Pancreas (tissue), 10 donors: ENCODE measurements at places on chromosomes 13 and 19. TPM values are rescaled to one million over a fixed set of nuclear protein-coding genes. Genes with fewer than 3 reads are reported as not detected.

DNA sequence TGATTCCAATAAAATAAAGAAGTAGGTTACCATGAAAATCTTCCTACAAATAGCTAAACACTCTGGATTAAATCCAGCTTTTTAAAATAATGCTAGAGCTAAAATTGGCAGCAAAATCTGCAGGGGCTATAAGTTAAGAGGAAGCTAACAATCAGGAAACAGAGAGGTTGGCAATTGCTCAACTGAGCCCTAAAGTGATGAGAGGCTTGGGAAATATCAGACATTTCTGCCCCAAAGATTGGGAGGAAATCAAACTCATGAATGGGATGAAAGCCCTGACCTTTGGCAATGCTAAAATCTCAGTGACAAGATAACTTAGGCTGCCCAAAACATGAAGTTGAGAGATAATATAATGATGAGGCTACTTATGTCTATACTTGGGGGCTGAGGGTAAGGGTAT lies 1437.9 kb downstream of the EFNB2 start:
- no peaks in the 10 kb centered on the region for H3K36me3 ChIP-seq
- no peak for DNase-seq
- H3K4me3 ChIP-seq = no peak overlapping the region
- no peak overlapping the region for H3K27ac ChIP-seq
- H3K4me1 ChIP-seq = no peaks in the 10 kb centered on the region

- H3K27ac ChIP-seq = no peak overlapping the region
- no peak overlapping the region for H3K4me3 ChIP-seq
- H3K36me3 ChIP-seq = no peaks in the 10 kb centered on the region
Measured at GRCh38 chr13:101690871-101691270, 238.4 kb downstream of the ITGBL1 start.

Gene ZNF491
- 0.98 TPM for total RNA-seq

Gene CTXN1
- total RNA-seq = 5.1 TPM

GRCh38 chr13:104983601-104984000 lies 1551.9 kb downstream of the EFNB2 start:
- H3K27me3 ChIP-seq = no peaks in the 10 kb centered on the region
- no peaks in the 10 kb centered on the region for H3K4me1 ChIP-seq
- no peak for DNase-seq
- no peak overlapping the region for H3K27ac ChIP-seq
- no peak overlapping the region for H3K4me3 ChIP-seq

Gene KASH5
- total RNA-seq = 2.6 TPM

- H3K4me1 ChIP-seq = no peaks in the 10 kb centered on the region
- no peak overlapping the region for H3K27ac ChIP-seq
- H3K36me3 ChIP-seq = no peaks in the 10 kb centered on the region
- DNase-seq = no peak
- no peak overlapping the region for H3K4me3 ChIP-seq
- no peaks in the 10 kb centered on the region for H3K27me3 ChIP-seq
Measured at GRCh38 chr19:54481326-54481930, 8.3 kb upstream of the CDC42EP5 start.

DNA sequence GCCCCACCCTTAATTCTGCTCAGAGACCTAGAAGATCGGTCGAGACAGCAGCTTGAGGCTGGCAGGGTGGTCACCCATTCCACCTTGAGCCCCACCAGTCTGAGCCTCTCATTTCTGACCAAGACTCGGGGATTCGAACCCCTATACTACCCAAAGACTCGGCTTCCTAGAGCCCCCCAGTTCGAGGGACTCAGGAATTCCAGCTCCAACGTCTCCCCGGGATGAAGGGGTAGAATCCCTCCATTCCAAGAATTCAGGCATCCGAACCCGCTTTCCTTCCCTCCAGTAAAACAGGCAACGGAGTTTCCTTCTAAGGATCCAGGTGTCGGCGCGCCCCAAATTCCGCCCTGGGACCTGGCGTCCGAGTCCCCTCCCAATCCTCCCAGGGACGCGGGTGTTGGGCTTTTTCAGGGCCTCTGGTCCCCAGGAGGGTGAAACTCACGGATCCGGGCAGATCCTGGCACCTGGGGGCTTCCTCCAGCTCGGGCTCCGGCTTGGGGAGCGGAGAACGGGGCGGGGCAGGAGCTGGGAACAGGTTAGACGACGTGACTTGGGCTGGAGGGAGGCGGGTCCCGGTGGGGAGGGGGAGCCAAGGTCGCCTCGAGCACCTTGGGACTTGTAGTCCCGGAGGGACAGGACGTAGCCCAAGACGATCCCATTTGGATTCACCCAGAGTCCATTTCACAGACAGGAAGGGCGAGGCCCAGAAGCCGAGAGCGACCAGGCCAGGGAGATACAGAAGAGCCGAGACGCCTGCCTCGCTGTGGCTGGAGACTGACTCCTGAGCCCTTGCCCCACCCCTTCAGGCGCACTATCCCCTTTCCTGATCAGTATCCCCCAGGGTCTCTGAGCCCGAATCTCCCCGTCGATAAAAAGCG lies at the start of gene PPP1R13L:
TSS of gene PPP1R13L (minus strand) at position 513 of the 878 bp plus-strand sequence. CDS start 6,751 bp downstream, outside the sequence.
- no peaks in the 10 kb centered on the region for H3K36me3 ChIP-seq
- H3K27ac ChIP-seq = peak within 1 kb of the TSS; percentile 99
- DNase-seq = peak; percentile 91
- H3K27me3 ChIP-seq = no peaks in the 10 kb centered on the region

Gene ZNF730
- total RNA-seq = not detected

GRCh38 chr13:33865945-33866344 lies 48.0 kb downstream of the RFC3 start:
- no peaks in the 10 kb centered on the region for H3K4me1 ChIP-seq
- H3K27me3 ChIP-seq = no peaks in the 10 kb centered on the region
- H3K36me3 ChIP-seq = no peaks in the 10 kb centered on the region
- no peak overlapping the region for H3K27ac ChIP-seq

GRCh38 chr13:62524061-62524460 lies 1108.4 kb upstream of the PCDH20 start:
- no peaks in the 10 kb centered on the region for H3K36me3 ChIP-seq
- H3K27ac ChIP-seq = no peak overlapping the region
- no peak overlapping the region for H3K4me3 ChIP-seq
- H3K4me1 ChIP-seq = no peaks in the 10 kb centered on the region
